ENCODE measurements at places on chromosomes 5 and 9.

DNA sequence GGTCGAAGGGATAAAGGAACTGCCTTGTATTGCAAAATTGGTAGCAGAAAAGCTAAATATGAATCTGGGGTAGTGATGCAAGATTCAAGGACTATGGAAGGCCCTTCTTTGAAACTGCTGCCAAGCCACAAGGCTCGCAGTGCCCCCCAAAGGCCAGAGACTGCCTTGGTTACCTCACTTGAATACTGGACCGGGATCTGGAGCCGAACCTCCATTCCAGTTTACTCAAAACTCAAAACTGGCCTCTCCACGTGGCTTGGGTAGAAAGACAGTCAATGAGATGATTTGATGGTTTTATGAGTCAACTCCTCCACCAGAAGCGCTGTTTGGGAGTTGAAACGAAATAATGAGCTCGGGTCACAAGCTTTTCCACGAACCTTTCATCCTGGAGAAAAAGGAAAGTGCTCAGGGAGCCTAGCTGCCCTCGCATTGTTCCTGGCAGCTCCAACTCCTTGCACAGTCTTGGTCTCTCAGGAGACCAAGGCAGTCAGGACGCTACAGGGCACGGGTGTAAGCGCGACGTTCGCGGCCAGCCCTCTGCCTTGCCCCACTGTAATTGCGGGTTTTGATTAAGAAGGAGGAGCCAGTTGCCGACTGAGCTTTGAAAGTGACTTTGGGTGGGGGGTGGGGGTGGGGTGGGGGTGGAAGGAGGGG, 2.8 kb downstream of the ST8SIA4 start:
- DNase-seq: no peak

DNA sequence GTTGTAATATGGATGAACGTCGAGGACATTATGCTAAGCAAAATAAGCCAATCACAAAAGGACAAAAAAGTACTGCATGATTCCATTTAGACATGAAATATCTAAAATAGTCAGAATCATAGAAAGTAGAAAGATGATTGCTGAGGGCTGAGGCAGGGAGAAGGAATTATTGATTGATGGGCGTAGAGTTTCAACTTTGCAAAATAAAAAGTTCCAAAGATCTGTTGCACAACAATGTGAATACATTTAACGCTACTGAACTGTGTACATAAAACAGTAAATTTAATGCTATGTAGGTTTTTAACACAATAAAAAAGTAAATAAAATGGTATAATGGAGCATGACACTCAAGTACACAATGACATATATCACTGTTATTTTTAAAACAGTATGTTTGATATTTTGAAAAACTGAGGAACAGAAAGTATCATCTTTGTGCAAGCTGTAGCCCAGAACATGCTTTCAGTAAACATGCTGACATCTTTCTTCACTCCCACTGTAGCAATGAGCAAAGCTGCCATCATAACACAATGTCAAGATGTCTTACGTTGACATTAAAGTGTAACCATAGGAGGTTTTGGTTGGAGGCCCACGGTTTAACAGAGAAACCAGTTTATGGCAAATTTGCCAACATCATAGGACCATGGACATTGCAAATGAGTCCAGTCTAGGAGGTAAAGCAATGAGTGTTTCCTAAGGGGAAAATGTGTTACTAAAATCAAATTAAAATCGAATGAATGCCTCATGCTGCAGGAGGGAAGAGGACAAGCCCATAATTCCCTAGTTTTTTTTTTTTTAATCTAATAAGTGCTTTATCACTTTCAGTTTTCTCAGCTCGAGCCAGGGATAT, 125.8 kb upstream of the SGCD start:
- no peak for DNase-seq

- no peak for DNase-seq
These were observed 26.0 kb downstream of the CHSY3 start for GRCh38 chr5:129930221-129930620.

- DNase-seq: peak; percentile 27
These were observed 663 bp downstream of the ISOC1 start for GRCh38 chr5:129094924-129095899.

- no peak for DNase-seq
These were observed 22.2 kb upstream of the CFAP157 start for GRCh38 chr9:127684576-127684975.

- DNase-seq: no peak
These were observed 95.1 kb downstream of the TRIO start for GRCh38 chr5:14238272-14238671.

GRCh38 chr9:123157221-123157620, 111.2 kb downstream of the STRBP start:
- DNase-seq: no peak

- no peak for DNase-seq
These were observed 36.2 kb downstream of the NUDT12 start for GRCh38 chr5:103526164-103526915.

- no peak for DNase-seq
These were observed 598.5 kb downstream of the BNC2 start for GRCh38 chr9:16271967-16272366.

DNA sequence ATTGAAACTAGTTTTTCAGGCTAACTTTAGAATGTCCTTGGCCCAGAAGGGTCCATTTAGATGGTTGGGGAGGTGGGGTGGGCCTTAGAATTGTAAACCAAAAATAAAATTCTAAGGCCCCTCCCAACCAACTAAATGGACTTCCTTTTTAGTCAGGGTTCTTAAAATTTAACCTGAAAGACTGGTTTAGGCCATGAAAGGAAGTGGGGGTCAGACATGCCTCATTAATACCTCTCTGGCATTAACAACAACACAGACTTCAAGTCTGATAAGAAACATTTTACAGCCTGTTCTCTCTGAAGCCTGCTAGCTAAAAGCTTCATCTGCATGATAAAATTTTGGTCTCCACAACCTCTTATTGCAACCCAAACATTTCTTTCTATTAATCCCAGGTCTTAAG, 65.5 kb upstream of the TNC start:
- no peak for DNase-seq

- DNase-seq: no peak
These were observed 21.8 kb upstream of the TUT7 start for GRCh38 chr9:86376016-86376415.

- DNase-seq: no peak
These were observed 60.2 kb upstream of the SLC2A8 start for GRCh38 chr9:127336506-127337352.

DNA sequence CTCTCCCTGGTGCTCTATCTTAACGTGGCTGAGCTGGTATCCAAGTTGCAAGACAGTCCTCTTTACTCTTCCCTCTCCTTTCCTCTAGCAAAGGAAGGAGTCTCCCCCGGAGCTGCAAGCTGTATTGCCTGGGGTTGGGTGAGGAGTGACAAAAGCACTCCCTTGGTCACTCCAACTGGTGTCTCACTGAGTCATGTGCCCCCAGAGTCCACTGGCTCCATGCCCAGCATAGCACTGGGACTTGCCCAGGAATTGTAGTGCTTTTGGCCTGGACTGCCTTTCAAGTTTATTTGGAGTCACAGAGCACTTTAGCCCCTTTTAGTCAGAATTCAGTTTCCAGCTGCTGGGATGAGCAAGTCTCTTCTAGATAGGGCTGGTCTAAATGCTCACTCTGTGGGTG, 82.6 kb upstream of the FST start:
- DNase-seq: no peak

- DNase-seq: no peak
These were observed 547.3 kb downstream of the CDK5RAP2 start for GRCh38 chr9:120032639-120033038.

GRCh38 chr5:153905219-153905618, 133.5 kb downstream of the FAM114A2 start:
- no peak for DNase-seq

GRCh38 chr9:80028501-80028900, 456.7 kb downstream of the TLE4 start:
- no peak for DNase-seq

GRCh38 chr5:81250004-81250403, 16.9 kb downstream of the CKMT2 start:
- DNase-seq: no peak

- DNase-seq: no peak
These were observed 49.8 kb upstream of the PLPP1 start for GRCh38 chr5:55584398-55585205.
